ENCODE measurements at places on chromosomes 1 and 21.

- DNase-seq: no peak
Observed at GRCh38 chr1:62250126-62250726, 55.6 kb downstream of the L1TD1 start.

DNA sequence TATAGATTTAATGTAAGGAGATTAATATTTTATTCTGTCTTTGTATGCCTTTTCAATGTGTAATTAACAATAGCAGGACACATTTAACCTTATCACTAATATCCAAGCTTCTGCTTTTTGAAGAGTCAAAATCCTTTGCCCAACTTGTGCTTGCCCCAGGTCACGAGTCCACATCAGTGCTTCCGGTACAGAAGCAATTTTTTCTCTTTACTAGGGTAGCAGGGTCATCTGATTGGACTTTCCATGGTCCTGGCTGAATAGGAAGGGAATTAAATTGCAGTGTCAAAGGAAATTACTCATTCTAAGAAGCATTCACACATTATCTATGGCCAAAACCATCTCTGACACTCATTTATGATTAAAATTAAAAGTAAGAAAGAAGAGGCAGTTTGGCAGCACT is 460.5 kb upstream of the ADGRL2 start:
- DNase-seq: no peak

- no peak for DNase-seq
Observed at GRCh38 chr1:39656391-39656790, 15.5 kb downstream of the NT5C1A start.

DNA sequence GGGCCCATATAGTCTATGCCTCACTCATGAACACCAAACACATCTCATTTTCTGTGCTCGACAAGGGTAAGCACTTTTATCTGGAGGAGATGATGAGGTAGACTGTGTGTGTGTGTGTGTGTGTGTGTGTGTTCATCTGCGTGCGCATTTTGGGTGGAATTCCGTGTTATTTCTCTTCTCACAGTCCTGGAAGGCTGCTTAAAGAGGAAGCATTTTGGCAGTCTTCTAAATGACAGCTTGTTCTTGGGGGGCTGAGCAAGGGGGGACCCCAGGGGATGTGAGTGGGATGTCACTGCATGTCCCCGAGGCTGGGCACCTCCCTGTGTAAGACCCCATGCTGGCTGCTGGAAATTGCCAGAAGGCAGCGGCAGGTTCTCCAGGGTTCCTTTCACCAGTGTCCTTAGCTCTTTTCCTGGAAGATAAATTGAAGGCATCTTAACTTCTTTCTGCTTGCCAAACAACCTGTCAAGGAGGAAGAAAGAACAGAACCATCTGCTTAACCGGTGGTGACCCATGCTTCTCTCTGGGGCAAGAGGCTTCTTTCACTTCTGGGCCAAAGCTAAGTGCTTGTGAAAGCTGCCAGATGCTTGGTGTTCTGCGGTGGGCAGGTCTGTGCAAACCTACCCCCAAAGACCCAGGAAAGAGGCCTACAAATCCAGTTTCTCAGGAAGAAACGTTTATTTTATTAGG is 9.9 kb upstream of the RD3 start:
- DNase-seq: no peak

GRCh38 chr1:158328426-158328825 is 2.9 kb downstream of the CD1B start:
- no peak for DNase-seq

GRCh38 chr1:88581703-88582102 is 102.4 kb upstream of the PKN2 start:
- no peak for DNase-seq

GRCh38 chr21:30882866-30883597 is 1.7 kb upstream of the KRTAP11-1 start:
- DNase-seq: no peak

- peak; percentile 86 for DNase-seq
Observed at GRCh38 chr1:161792740-161793139, 26.6 kb downstream of the ATF6 start.

DNA sequence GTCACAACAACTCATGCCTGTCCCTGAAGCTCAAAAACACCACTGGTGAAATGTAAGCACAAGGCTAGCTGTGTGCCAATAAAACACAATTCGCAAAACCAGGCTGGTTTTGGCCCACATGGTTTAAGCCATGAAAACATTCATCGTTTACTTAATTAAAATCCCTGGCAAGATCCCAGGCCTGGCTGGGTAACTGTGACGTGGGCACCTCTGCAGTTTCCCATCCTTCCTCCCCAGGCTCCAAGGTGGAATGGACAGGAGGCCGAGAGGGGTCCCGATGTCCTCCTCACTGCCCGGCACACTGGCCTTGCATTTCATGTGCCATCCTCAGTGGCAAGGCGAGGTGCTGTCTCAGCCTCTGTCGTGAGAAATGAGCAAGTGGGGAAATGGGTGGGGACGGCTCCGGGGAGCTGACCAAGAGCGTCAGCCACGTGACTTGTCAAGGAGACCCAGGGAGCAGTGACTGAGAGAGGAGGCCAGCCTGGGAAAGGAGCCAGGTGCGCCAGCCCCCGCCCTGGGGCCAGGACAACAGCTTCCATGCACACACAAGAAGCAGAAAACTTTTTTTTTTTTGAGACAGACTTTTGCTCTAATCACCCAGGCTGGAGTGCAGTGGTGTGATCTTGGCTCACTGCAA is 153.1 kb upstream of the RAB4A start:
- no peak for DNase-seq

All from NAMALWA (cell line).